ENCODE measurements at places on chromosomes 4 and X.

GRCh38 chr4:28227764-28228163, 1367.1 kb downstream of the STIM2 start:
- DNase-seq: no peak

DNA sequence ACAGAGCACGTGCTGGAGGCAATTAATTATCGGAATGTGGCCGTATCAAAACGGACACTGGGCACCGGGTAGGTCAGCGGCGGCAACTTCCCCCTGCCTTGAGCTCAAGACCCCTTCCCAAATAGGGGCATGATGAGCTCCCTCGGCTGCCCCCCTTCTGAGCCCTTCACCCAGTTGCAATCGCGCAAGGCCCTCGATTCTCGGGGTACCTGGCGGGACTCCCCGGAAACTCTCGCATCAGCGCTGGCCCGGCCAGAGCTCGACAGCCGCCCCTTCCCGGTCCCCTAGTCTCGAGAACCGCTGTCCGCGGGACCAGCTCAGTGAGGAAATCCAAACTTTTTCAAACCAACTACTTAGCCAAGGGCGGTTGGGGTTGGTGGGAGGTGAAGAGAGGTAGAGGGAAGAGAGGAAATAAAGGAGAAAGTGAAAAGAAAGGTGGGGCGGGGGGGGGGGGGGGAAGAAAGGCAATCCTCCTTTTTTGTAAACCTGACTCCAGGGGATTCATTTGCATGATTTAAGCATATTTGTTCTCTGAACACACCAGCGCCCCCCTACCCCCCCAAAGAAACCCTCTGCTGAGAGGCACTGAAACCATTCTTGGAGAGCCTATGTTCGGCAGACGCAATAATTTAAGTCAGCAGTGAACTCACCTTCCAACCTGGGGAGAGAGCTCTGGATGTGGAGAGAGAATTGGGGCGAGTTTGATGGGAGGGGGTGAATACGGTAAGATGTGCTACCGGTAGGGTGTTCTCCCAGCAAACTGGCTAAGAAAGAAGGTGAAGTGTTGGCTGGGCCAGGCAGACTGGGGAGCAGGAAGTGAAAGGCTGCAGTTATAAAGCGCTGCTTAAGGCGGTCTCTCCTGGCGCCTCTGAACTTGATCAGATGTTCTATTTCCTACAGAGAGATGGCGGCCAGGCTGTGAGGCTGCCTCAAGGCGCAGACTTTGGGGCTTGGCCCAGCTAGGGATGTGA, 2.0 kb upstream of the ZIC3 start:
- no peak for DNase-seq

DNA sequence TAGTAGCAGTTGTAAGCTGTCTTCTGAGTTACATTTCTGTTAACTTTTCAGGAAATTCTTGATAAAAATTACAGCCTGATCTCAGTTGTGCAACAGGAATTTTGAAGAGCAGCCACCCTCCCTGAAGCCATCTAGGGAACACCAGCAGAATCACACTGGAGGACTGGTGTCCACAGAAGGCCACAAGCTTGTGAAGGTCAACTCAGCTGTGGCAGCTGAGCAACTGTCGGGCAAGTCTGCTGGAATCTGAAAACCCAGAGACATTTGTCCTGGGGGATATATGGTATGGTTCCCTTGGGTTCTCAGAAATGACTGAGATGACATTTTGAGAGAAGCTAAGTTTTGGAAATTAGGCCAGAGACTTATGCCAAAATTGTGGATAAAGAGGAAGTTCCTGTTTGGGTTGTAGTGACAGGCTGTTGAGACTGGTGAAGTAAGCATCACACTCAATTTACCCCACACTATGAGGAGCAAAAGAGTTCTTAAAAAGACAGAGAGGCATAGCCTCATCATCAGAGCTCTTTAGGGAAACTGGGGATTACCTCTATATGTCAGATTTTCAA, 78.1 kb upstream of the TNIP3 start:
- DNase-seq: no peak

DNA sequence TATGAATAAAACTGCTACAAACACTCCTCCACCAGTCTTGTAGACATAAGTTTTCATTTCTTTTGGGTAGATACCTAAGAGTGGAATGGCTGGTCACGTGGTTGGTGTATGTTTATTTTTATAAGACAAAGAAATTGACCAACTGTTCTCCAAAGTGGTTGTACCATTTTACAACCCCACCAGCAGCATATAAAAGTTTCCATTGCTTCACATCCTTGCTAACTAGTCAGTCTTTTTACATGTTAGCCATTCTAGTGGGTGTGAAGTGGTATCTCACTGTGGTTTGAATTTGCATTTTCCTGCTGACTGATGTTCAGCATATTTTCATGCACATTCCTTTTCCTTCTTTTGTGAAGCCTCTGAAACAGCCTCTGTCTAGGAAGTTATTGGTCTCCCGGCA, 76.2 kb upstream of the ADGRG2 start:
- no peak for DNase-seq

DNA sequence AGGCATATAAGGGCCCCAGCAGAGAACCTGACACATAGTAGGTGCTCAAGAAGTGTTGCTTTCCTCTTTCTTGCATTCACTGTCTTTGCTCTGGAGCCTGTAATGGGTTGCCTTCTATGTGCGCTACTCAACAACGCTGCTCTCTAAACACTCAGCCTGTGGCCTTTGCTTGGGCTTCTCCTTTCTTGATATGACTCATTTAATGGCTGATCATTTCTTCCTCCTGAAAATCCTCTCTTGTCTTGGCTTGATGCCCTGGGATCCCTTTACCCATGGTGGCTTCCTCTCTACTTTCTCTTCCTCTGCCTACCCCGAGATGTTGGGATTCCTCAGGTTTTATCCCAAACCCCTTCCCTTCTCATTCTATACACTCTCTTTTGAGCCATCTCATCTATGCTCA, 19.9 kb upstream of the PJA1 start:
- no peak for DNase-seq

GRCh38 chr4:151522866-151523519, 114.0 kb downstream of the FHIP1A start:
- DNase-seq: no peak

DNA sequence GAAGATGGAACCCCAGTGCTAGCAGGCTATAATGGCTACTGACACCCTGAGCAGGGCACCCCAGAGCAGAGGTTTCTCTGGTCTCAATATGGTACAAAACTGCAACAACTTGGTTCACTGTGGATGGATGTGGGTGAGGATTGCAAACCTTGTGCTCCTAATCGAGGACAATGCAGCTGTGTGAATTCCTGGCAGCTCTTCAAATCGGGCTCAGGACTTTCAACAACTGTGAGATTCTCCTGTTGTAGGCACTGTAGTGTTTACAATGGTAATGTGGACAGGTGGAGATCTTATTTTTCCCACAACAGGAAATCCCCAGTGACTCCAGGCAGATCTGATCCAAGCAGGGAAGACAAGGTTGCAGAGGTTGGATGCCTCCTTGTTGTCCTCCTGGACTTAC, 101.5 kb downstream of the RCHY1 start:
- DNase-seq: no peak

- no peak for DNase-seq
Measured at GRCh38 chr4:25484243-25484721, 107.2 kb downstream of the ANAPC4 start.

- no peak for DNase-seq
Measured at GRCh38 chr4:156896527-156896926, 75.1 kb downstream of the PDGFC start.

- peak; percentile 60 for DNase-seq
Measured at GRCh38 chrX:27309406-27309805, 153.7 kb downstream of the PPP4R3C start.

- DNase-seq: peak; percentile 12
Measured at GRCh38 chr4:163755013-163755412, 260.5 kb downstream of the TMA16 start.

DNA sequence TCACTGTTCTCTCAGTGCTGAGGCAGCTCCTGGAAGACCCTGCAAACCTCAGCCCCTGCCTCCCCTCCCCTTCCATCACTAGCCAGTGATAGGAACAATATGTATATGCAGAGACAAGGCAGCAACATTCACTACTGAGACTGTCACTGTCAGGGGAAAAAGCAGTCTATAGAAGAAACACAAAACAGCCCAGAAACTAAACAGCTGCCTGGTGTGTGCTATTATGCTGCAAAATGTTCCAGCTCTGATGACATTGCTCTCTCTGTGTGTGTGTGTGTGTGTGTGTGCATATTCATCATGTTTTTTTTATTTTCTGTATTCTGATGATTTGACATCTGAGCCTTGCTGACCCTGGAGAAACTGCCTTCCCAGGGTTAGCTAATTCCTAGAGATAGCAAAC, 147.2 kb downstream of the SPATA18 start:
- DNase-seq: no peak

- no peak for DNase-seq
Measured at GRCh38 chrX:109378281-109378680, 103.6 kb downstream of the GUCY2F start.

DNA sequence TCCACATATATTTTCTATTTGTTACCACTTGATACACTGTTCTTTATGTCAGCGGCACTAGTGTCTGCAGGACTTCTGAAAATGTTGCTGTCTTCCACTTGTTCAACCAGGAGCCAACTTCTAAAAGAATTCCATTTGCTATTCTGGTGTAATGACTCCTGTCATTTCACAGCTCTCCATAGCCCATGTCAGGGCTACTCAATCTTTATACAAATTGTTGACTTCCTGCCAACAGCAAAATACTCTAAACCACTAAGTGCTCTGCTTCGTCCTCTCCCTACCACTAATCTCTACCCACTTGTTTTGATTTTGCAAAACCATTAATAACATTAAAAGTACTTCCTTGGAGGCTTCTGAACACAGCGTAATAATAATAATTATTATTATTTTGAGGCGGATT, 7.2 kb downstream of the CTSO start:
- no peak for DNase-seq

DNA sequence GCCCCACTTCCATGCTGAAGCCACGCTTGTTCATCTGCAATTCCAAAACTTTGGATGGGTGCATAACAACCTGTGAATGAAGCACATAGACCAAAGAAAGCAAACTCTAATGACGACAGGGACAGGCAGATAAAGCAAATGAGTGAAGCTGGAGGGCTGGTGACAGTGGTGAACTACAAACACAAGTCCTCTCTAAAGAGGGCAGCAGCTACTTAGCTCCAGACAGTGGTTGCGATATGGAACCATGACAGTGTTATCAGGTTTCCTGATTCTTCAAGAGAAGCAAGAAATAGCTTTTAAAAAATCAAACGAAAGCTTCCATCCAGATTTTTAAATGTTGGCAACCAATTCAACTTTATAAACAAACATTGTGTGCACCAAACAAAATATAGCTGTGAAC, 23.8 kb downstream of the NOX1 start:
- no peak for DNase-seq

GRCh38 chr4:22122062-22122461, 173.5 kb upstream of the KCNIP4 start:
- DNase-seq: no peak

DNA sequence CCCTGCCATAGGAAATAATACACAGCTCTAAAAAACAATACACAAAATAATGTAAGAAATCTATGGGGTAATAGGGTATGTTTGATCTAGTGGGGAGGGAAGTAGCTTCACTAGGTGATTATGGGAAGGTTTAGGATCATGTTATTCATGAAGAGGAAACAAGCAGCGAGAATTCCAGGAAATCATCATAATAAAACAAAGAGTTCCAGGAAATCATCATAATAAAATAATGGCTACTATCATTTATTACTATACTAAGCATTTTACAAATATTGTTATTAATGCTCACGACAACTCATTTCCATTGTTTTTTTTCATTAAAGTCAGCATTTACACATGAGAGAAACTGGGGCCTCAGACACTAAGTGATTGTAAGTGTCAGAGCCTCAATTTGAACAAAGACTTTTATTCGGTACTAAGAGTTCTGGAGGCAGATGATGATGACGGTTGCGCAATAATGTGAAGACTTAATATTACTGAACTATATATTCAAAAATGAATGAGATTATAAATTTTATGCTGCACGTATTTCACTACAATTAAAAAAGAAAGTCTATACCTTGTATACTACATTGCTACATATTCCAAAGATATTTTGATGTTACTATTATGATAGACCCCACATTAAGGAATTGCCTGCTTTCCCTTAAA, 12.2 kb upstream of the CXCL8 start:
- no peak for DNase-seq

- no peak for DNase-seq
Measured at GRCh38 chr4:76881375-76881774, 16.6 kb downstream of the SOWAHB start.

DNA sequence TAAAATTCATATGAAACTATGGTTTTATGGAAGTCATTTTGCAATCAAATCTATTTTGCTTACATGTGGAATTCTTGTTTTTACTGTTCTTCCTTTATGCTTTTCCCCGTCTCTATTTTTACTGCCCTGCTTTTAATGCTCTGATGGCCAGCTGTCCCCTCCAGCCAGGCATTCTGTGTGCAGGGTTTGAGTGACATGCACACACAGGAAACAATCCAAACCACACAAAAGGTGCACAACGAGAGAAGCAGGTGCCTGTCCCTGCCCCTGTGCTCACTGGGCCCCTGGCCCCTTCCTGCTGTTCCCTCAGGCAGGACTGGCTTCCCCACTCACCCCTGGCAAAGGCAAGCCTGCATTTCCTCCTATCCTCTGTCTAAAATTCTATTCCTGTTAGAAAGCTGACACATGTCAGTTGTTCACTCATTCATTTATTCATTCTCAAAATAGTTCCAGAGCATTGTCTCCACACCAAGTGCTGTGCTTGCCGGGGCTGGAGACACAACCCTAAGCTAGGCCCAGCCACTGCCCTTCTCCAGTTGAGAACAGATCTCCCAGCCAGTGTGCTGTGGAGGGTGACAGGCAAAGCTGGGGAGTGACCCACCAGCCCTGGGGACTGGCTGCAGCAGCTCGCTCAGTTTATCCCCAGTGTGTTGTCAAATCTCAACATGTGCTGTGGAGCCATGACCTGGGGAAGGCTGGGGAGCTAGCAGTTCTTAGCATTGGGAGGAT, 346.3 kb downstream of the FBXW7 start:
- no peak for DNase-seq
